ENCODE measurements at places on chromosomes 3 and 15. TPM values are rescaled to one million over a fixed set of nuclear protein-coding genes. Genes with fewer than 3 reads are reported as not detected.

GRCh38 chr3:39809181-39809994 is at the start of gene MYRIP:
MYRIP (plus strand) TSS chr3:39809609; CDS start chr3:39900817, 91,208 bp downstream.
- H3K4me3 ChIP-seq: peak within 1 kb of the TSS; percentile 44
- H3K4me1 ChIP-seq: no peaks in the 10 kb centered on the region
- peak; percentile 83 for DNase-seq
- no peaks in the 10 kb centered on the region for H3K36me3 ChIP-seq
- H3K27ac ChIP-seq: no peak within 1 kb of the TSS

DNA sequence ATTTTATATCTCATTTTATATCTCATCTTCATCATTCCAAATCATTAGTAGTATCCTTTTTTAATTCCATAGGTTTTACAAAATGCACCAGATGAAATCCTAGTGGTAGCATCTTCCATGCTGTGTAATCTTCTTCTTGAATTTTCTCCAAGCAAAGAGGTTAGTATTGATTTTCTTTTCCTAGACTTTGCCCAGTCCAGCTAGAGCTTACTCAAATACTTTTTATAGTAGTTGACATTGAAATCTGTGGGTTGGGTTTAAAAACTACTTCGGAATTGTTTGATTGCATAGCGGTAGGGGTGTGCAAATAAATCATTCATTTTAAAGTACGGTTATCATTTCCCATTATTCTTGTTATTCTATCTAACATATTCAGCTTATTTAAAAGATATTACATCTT is 62.6 kb downstream of the NME9 start:
- no peak for DNase-seq
- H3K36me3 ChIP-seq: peaks cover 8% of the 10 kb centered on the region
- no peaks in the 10 kb centered on the region for H3K27me3 ChIP-seq
- H3K27ac ChIP-seq: no peak overlapping the region
- no peaks in the 10 kb centered on the region for H3K4me1 ChIP-seq

DNA sequence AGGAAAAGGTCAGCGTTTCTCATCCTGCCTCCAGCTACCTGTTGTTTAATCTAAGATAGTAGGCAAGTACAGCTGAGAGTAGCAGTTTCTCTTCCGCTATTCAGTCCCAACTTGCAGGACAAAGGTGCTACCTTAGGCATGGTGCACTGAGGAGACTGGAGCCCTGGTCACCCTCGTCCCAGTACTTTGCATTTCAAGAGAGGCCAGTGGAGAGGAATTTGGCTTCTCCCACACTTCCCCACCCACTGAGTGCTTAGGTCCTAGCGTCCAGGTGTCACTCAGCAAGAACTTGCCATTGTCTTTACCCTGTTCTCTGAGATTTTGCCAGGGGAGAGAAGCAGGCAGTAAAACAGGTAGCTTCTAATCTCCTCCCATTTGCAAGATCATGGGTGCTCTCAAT is 12.5 kb upstream of the RPN1 start:
- H3K36me3 ChIP-seq: no peaks in the 10 kb centered on the region
- DNase-seq: no peak
- H3K4me1 ChIP-seq: no peaks in the 10 kb centered on the region
- H3K27me3 ChIP-seq: no peaks in the 10 kb centered on the region

GRCh38 chr15:77251662-77252061 is 168.2 kb downstream of the PEAK1 start:
- no peaks in the 10 kb centered on the region for H3K36me3 ChIP-seq
- no peak overlapping the region for H3K4me3 ChIP-seq
- H3K4me1 ChIP-seq: no peaks in the 10 kb centered on the region
- DNase-seq: no peak
- no peak overlapping the region for H3K27ac ChIP-seq

GRCh38 chr15:68424754-68425390 is 7.1 kb downstream of the ITGA11 start:
- no peaks in the 10 kb centered on the region for H3K4me1 ChIP-seq
- H3K4me3 ChIP-seq: no peak overlapping the region
- no peak for DNase-seq
- H3K36me3 ChIP-seq: no peaks in the 10 kb centered on the region
- no peaks in the 10 kb centered on the region for H3K27me3 ChIP-seq

GRCh38 chr3:171646357-171647133 is 163.7 kb downstream of the PLD1 start:
- DNase-seq: no peak
- no peak overlapping the region for H3K27ac ChIP-seq
- H3K4me1 ChIP-seq: peaks cover 7% of the 10 kb centered on the region
- no peaks in the 10 kb centered on the region for H3K36me3 ChIP-seq
- no peak overlapping the region for H3K4me3 ChIP-seq

DNA sequence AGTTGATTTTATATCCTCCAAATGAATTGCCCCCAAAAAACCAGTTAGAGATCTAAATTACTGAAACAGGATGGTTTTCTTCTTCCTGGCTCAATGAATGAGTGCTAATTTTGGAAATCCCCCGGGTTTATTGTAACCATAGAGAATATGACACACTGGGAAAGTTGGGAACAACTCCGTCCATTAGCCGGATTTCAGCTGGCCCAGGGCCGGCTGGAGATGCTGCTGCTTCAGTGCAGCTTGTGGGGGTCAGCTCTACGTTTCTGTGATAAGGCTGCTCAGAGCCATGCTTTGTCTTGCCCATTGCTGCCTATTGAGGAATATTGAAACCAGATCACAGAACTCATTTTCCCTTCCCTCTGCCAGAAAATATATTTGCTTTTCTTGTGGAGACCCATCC is 20.3 kb downstream of the GYG1 start:
- H3K4me1 ChIP-seq: no peaks in the 10 kb centered on the region
- H3K27me3 ChIP-seq: no peaks in the 10 kb centered on the region
- peaks cover 15% of the 10 kb centered on the region for H3K36me3 ChIP-seq
- no peak overlapping the region for H3K27ac ChIP-seq
- no peak overlapping the region for H3K4me3 ChIP-seq

GRCh38 chr15:29857221-29857789 is 35.0 kb upstream of the TJP1 start:
- no peaks in the 10 kb centered on the region for H3K27me3 ChIP-seq
- H3K36me3 ChIP-seq: no peaks in the 10 kb centered on the region
- no peak overlapping the region for H3K27ac ChIP-seq
- H3K4me1 ChIP-seq: no peaks in the 10 kb centered on the region
- no peak overlapping the region for H3K4me3 ChIP-seq

DNA sequence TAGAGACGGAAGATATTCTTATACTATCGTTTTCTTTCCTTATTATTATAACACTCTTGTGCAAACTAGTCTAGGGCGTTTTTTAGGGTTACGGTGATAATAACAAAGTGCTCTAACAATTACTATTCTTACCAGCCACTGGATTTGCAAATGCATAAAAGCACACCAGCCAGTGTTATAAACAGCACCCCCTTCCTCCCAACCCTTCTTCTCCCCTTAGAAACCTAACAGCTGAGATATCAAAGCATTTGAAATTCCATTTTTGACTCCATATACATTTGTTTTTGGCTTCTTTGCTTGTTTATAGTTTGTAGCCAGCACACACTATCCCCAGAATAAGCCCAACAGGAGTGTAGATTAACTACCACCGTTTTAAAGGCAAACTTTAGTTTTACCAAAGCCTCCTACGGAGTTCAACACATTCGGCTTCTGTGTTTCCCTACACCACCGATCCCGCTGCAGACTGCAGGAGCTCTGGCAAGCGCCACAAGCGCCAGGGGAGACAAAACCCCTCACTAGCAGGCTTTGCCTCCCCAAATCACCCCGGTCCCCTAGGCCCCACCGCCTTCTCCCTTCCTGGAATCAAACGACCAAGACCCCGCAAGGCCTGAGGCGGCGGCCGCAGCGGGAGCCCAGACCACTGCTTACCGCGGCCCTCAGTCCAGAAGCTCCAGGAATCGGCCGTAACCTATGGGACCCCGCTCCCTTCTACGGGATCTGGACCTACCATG is 461 bp downstream of the COPB2 start:
- peak overlapping the region; percentile 70 for H3K27ac ChIP-seq
- no peaks in the 10 kb centered on the region for H3K27me3 ChIP-seq
- peak overlapping the region; percentile 99 for H3K4me3 ChIP-seq
- H3K36me3 ChIP-seq: no peaks in the 10 kb centered on the region

DNA sequence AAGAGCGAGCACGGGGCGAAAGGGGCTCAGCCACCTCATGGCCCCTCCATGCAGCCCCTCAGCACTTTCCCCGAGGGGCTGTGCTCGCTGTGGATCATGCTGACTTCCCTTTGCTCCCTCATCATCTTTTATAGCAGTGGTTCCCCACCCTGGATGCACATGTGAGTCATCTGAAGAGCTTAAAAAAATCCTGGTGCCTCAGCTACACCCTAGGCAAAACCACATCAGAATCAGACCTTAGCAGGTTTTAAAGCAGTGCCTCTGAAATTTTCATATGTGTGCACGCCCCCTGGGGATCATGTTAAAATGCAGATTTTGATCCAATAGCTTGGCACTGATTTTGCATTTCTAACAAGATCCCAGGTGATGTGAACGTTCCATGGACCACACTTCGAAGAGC is 50.9 kb downstream of the FEM1B start:
- DNase-seq: no peak
- H3K27me3 ChIP-seq: no peaks in the 10 kb centered on the region

- no peak overlapping the region for H3K4me3 ChIP-seq
- no peaks in the 10 kb centered on the region for H3K27me3 ChIP-seq
- H3K36me3 ChIP-seq: peaks cover 18% of the 10 kb centered on the region
- peak; percentile 89 for DNase-seq
- peak overlapping the region; percentile 65 for H3K27ac ChIP-seq
Measured at GRCh38 chr15:67194171-67195114, 60.0 kb downstream of the AAGAB start.

DNA sequence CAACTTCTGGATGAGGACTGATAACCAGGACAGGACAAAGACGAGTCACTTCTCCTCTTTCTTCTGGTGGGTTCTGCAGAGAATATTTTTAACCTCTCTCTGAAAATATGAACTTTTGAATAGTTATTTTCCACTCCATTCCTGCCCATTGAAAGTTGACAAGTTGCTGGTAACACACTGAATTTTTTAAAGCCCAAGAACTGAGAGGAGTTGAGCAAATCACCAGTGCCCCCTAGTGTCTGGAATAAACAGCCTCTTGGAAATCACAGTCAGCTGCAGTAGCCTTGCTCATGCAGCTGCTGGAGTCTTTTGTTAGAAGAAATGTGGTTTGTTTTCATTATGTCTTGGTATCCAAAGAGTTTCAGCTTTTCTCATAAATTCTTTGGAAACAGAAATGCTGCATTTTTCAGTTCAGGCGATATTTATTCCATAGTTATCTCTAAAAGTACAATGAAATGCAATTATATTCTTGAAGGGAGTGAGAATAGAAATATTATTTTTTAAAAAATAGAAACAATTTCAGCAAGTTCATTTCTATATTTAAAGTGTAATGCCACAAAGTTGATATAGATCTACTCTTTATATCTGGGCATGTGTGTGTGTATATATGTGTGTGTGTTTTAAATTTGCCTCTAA is 741.0 kb upstream of the CBLB start:
- no peaks in the 10 kb centered on the region for H3K27me3 ChIP-seq
- H3K36me3 ChIP-seq: no peaks in the 10 kb centered on the region
- H3K27ac ChIP-seq: no peak overlapping the region
- no peak overlapping the region for H3K4me3 ChIP-seq
- DNase-seq: peak; percentile 47

GRCh38 chr3:13607821-13608597 is 59.1 kb downstream of the FBLN2 start:
- H3K36me3 ChIP-seq: no peaks in the 10 kb centered on the region
- H3K4me1 ChIP-seq: no peaks in the 10 kb centered on the region
- no peak for DNase-seq
- H3K27ac ChIP-seq: no peak overlapping the region
- H3K4me3 ChIP-seq: no peak overlapping the region
- no peaks in the 10 kb centered on the region for H3K27me3 ChIP-seq

DNA sequence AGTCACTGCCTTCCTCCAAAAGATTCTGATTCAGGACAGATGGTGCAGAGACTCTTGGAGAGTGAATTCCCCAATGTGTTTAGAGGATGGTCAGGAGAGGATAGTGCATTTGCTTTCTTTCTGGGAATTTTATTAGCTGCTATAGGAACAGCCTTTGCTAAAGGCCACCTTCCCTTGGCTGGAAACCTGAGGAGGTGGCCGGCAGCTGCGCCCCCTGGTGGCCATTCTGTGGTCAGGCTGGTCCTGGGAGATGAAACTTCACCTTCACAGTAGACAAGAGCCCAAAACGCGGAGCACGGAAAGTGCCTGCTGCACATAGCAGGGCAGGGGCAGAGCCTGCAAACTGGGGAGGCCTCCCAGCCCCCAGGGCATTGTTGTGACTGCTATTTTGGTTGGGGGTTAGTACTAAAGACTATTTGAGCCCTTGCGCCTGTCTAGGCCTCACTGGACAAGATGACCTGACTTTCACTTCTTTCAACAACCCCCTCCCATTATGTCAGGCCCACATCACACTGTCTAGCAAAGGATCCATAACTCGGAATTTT is 34.3 kb downstream of the SEC22C start:
- no peak overlapping the region for H3K4me3 ChIP-seq
- no peaks in the 10 kb centered on the region for H3K27me3 ChIP-seq
- H3K4me1 ChIP-seq: peaks cover 21% of the 10 kb centered on the region
- H3K36me3 ChIP-seq: peaks cover 7% of the 10 kb centered on the region
- no peak overlapping the region for H3K27ac ChIP-seq
- peak; percentile 60 for DNase-seq

DNA sequence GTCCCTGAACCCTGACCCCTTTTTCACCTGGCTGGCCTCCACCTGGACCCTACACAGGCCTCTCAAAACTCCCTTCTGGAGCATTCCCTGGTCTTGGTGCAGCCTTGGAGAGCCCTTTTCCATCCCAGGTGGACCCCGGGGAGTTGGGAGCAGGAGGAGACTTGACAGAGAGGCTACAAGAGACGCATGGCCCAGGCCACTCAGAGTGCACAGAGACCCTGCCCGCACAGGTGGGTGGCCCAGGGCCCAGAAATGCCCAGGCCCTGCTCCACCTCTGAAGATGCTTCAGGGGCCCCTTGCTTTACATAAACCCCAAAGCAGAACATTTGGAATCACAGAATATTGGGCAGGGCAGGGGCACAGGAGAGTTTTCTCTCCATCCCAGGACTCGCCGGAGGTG is 34.4 kb downstream of the CYP11A1 start:
- no peaks in the 10 kb centered on the region for H3K36me3 ChIP-seq
- H3K4me1 ChIP-seq: no peaks in the 10 kb centered on the region
- H3K27ac ChIP-seq: no peak overlapping the region

- no peaks in the 10 kb centered on the region for H3K27me3 ChIP-seq
- H3K27ac ChIP-seq: no peak overlapping the region
- no peak overlapping the region for H3K4me3 ChIP-seq
Measured at GRCh38 chr15:51935466-51936104, 36.0 kb downstream of the LEO1 start.

KLF15 gene
- 24.1 TPM for total RNA-seq

XCR1 gene
- total RNA-seq: not detected

ADAMTSL3 gene
- total RNA-seq: 7.1 TPM

TM4SF18 gene
- 33.3 TPM for total RNA-seq

MORC1 gene
- not detected for total RNA-seq

MAPKAPK3 gene
- 97.7 TPM for total RNA-seq

NR1I2 gene
- 0.54 TPM for total RNA-seq

FEZF2 gene
- not detected for total RNA-seq

CHDH gene
- total RNA-seq: 7.5 TPM

SPTSSB gene
- not detected for total RNA-seq

TMEM202 gene
- not detected for total RNA-seq

APOD gene
- total RNA-seq: 500 TPM

KNL1 gene
- total RNA-seq: 0.78 TPM
